ENCODE measurements at places on chromosomes 3 and 15.

DNA sequence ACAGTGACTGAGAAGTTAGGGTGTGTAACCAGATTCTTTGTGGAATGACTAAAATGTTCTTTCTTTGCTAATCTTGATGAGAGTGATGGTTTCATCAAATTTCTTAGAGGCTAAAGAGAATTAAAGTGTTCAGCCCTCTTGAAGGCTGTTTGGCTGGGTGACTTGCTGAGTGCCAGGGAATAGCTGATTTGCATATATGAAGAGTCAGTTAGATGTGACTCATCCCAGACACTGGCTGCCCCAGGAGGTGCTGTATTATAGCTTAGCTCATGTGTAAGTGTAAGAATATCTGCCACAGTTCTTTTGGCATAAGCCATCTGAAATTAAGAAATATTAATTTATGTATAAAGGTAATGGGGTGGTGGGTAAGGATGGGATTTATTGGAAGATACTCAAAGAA, 535.1 kb downstream of the NLGN1 start:
- DNase-seq, result no peak
- no peak overlapping the region for H3K27ac ChIP-seq
- no peak overlapping the region for H3K4me3 ChIP-seq
- H3K36me3 ChIP-seq, result no peaks in the 10 kb centered on the region

DNA sequence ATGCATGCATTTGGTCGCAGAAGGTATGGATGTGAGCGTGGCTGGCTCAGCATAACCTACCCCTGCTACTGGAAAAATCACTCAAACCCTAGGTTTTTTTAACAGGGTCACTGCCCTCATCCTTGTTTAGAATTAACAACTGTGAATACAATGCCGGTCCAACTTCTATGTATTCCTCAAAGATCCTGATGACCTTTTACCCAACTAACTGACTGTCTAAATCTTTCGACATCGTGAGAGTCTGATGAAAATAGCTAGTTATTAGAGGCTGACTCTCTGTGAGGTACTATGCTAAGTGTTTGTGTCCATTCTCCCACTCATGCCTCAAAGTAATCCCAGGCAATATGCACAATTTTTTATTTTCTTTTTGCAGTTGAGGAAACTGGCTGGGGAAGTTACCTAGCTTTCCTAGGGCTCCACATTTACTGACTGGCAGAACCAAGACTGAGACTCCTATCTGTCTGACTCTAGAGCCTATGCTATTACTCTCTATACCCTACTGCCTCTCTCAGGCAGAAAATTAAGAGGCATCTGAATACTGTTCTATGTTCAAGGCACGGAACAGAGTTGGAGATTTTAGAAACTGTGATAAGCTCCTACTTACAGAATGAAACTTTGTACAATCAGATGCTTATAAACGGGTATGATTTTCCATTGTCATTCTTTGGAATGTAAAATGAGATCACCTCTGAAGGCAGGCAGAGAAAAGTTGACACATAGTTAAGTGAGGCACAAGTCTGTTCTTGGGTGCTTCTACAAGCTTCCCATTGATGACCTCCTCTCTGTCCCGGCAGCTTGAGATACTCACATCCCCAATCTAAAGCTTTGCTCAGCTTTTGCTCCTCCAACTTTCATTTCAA, 56.4 kb downstream of the FILIP1L start:
- H3K36me3 ChIP-seq, result no peaks in the 10 kb centered on the region
- no peak overlapping the region for H3K27ac ChIP-seq
- peaks cover 11% of the 10 kb centered on the region for H3K4me1 ChIP-seq
- no peak overlapping the region for H3K4me3 ChIP-seq
- no peaks in the 10 kb centered on the region for H3K27me3 ChIP-seq
- DNase-seq, result no peak

DNA sequence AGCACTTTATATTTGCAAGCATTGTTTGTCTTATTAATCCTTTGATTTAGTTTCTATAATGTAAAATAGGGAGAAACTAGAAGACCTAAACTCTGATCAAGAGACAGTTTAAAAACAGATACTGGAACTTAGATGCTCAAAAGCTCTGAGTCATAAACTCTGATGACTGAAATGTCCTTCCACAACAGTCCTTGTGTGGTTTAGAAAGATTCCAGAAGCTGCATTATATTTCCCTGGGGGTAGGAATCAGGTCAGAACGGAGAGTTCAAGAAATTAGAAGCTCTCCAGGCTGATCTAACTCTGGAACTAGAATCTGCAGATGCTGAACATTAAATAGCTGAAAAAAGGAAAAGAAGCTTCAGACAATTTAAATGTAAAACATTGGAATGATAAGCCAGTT, 18.3 kb upstream of the ONECUT1 start:
- peaks cover 73% of the 10 kb centered on the region for H3K27me3 ChIP-seq
- no peak for DNase-seq
- H3K27ac ChIP-seq, result no peak overlapping the region
- no peaks in the 10 kb centered on the region for H3K36me3 ChIP-seq
- peaks cover 13% of the 10 kb centered on the region for H3K4me1 ChIP-seq

- peak overlapping the region; percentile 85 for H3K27ac ChIP-seq
- peaks cover 94% of the 10 kb centered on the region for H3K36me3 ChIP-seq
- H3K27me3 ChIP-seq, result no peaks in the 10 kb centered on the region
- DNase-seq, result no peak
- H3K4me1 ChIP-seq, result peaks cover 68% of the 10 kb centered on the region
- peak overlapping the region; percentile 100 for H3K4me3 ChIP-seq
Observed at GRCh38 chr15:81302701-81303109, 21.2 kb downstream of the STARD5 start.

- H3K4me3 ChIP-seq, result no peak overlapping the region
- peaks cover 26% of the 10 kb centered on the region for H3K4me1 ChIP-seq
- no peak for DNase-seq
- H3K27me3 ChIP-seq, result peaks cover 27% of the 10 kb centered on the region
- H3K27ac ChIP-seq, result no peak overlapping the region
Observed at GRCh38 chr3:143123353-143123984, 3.9 kb downstream of the CHST2 start.

Data from activated naive CD4-positive, alpha-beta T cell treated with anti-CD3 and anti-CD28 coated beads, Interleukin-2, amount 10 ng/mL, durations not matched to agents 7 days and 5 days (primary cell).